ENCODE measurements at places on chromosomes 7 and 10.

DNA sequence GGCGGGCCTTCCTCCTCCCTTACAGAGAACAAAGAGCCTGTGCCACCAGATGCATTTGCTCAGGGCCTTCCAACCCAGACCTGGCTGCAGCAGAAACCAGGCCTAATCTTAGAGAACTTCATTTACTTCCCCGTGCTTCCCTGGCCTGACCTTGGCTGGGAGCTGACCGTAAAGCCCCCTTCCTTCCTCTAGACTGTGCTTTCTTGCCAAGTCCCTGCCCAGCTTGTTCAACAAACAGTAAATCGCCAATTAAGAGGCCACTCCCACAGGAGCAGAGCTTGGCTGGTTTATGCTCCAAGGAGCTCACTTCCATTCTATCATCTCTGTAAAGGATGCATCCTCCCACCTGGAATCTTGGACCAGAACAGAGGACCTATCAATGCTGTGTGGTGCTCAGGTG is 110.9 kb downstream of the COL13A1 start:
- no peak for DNase-seq

GRCh38 chr10:24209946-24210491 is 1.1 kb downstream of the KIAA1217 start:
- DNase-seq, result peak; percentile 81

DNA sequence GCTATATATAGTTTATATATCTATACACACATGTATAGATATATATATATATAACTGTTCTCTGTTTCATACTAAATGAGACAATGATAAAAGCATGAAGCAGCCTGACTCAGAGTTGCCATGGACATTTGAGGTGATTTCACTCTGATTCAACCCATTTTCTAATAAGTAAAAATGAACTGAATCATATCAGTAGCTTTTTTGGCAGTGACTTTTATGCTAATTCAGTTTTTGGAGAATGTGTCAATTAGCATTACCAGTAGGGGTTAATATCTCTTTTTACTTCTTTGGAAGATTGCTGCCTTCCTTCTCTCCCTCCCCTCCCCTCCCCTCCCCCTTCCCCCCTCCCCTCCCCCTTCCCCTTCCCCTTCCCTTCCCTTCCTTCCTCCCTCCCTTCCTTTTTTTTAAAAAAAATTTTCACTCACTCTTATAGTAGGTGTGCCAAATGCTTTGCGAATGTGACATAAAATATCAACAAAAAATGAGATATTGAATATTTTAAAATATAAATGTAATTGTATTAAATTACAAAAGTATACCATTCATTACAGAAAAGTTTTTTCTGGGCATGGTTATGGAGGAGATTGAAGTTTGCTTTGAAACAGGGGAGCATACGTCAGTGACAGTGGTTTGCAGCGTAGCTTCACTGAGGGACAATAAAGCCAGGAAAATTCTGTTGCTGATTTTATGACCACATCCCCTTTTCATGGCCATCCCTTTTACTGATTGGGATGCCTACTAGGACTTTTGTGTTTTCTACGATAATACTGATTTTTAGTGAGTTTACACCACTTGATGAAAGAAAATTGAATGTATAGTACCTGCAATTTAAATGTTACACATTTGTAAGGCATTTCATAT is 64.0 kb upstream of the KLF6 start:
- DNase-seq, result peak; percentile 72

GRCh38 chr7:55065079-55065478 is 46.3 kb downstream of the EGFR start:
- DNase-seq, result peak; percentile 95

DNA sequence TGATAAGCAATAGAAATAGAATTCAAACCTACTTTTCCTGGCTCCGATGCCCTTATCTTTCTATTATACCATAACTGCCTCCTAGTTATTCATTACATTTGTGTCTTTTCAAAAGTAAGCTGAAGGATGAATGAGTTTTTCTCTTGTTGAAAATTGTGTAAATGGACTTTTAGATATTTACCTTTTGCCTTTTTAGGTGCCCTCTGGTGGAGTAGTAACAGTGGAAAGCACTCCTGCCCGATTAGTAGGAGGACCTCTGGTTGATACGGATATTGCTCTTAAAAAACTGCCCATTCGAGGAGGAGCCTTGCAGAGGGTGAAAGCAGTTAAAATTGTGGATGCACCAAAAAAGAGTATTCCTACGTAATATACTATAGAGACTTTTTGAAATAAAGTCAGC is 11.2 kb downstream of the FAM237B start:
- DNase-seq, result no peak

- DNase-seq, result peak; percentile 82
Measured at GRCh38 chr10:70376436-70377378, 5.7 kb downstream of the LRRC20 start.

DNA sequence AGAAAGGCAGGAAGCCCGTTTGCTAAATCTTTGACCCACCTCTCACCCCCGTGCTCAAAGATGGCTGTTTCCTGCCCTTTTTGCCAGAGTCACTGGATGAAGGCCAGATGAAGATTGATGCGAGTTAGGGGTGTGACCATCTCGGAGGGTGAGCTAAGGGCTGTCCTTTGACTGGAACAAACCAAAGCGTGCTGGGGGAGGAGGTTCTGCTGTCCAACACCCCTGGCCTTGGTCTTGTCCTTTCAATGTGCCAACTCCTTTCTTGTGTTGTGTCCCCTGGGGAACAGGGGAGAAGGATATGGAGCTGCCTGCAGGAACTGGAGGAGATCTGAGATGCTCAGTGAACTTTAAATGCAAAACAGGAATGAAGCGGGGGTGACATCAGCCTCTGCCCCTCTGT is 90.3 kb upstream of the ADAM12 start:
- DNase-seq, result no peak

GRCh38 chr7:116307253-116307652 is 96.9 kb downstream of the TES start:
- no peak for DNase-seq

DNA sequence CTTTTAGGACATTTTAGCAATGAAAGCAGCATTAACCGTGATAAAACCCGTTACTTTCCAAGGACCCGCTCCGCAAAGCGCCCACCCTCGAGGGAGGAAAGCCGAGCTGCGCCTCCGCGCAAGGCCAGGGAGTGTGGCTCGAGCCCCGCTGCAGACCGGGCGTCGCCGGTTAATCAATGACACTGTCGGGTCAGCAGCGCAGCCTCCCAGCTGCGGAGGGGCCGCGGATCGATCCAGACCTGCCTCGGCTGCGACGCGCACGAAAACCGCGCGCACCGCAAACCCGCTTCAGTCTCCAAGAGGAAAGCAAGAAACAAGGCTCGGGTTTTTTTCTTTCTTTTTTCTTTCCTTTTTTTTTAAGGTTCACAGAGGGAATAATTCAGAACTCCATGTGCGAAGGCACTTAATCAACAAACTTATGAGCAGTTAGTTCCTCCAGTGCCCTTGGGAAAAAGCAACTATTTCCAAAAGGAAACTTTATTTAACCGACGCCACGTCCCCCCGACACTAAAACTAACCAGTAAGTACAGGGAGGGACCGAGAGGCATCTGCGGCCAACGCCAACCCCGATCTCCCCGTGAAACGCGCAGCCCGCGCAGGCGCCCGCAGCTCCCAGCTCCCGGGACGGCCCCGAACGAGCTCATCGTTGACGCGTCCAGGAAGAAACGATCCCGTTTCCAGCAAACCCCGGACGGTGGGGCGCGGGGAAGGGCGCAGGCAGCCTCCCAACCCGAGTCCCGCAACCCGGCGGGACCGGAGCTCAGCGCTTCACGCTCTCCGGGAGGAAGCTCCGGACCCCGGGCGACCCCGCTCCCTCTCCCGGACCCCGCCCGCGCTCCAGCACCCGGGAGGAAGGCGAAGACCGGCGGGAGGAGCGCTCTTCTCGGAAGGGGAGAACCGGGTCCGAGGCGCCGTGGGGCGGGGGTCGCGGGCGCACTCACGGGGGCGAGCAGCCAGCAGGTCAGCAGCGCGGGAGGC is 598 bp downstream of the VIPR2 start:
- DNase-seq, result no peak

- DNase-seq, result no peak
Measured at GRCh38 chr7:102085218-102085772, 201.4 kb upstream of the SH2B2 start.

GRCh38 chr10:127738512-127739424 is 1.8 kb downstream of the FOXI2 start:
- no peak for DNase-seq

DNA sequence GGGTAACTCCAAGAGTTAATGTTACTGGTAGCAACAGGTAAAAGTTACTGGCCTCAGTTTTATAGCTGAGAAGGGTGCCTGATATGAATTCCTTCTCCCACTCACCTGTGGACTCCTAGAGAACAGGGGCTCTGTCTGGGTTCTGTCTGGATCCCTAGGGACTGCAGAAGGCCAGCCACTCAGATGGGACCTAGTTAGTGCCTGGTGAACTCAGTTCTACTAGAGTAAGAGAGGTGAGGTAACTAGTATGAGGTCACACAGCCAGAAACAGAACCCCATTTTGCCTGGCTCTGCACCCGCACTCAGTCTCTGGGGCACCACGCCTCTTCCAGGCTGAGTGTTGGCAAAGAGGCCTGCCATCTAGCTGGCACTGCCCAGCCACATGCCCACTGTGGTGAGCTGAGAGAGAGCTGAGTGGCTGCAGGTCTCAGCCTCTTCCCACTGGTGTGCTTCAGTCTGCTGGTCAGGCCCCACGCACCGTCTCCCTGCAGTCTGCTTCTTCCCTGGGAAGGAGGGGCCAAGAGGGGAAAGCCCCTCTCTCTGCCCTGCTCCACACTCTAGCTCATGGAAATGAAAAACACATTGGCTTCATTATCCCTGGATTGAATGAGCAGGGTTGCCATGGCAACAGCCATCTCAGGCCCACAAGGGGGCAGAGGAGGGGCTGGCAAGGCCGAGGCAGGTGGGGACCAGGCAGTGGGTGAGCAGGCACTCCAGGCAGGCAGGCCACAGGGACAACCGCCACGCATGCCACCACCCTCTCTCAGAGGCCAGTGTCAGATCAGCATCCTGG is 110.6 kb downstream of the ZMIZ1 start:
- DNase-seq, result peak; percentile 36

DNA sequence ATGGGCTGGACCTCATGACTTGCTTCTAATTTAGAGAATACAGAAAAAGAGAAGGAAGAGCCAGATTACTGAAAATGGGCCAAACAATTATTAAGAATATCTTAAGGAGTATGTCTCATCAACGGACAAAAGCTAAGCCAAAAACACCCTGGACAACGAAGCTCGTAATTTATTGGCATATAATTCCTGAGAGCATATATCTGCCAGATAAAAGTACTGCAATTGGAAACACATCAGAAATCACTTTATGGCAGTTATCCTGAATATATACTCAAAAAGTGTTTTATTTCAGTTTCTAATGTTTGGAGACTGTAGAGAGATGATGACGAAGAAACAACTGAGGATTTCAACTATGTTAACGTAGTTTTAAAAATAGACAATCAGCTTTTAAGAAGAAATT is 211.8 kb downstream of the CSTF2T start:
- no peak for DNase-seq

- DNase-seq, result peak; percentile 56
Measured at GRCh38 chr7:43756368-43757072, 2.0 kb upstream of the BLVRA start.

DNA sequence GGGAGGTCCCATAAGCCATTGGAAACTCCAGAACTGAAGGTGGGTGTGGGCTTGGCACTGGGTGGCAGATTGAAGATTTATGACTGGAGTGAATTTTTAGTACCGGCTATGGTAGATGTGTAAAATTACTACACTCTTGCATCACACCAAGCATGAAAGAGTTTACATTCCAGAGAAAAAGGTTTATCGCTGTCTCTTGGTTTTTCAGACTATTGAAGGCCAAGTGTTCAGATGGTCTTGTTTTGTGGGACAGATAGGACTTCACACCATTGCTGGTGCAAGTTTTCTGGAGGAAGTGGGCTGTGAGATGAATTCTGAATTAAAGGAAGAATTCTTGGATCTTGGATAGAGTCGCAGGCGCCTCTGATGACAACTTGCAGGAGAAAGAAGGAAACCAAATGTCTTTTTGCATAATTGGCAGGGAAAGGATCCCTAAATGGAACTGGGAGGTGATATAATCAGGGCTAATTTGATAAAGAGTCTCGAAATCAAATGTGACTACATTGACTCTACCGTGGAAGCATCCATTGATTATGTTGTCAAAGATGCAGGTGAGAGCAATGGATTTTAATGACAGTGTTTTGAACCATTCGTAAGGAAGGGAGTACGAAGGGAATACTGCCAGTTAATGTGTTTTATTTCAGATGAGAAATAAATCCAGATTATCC is 14.2 kb upstream of the NMT2 start:
- DNase-seq, result no peak

DNA sequence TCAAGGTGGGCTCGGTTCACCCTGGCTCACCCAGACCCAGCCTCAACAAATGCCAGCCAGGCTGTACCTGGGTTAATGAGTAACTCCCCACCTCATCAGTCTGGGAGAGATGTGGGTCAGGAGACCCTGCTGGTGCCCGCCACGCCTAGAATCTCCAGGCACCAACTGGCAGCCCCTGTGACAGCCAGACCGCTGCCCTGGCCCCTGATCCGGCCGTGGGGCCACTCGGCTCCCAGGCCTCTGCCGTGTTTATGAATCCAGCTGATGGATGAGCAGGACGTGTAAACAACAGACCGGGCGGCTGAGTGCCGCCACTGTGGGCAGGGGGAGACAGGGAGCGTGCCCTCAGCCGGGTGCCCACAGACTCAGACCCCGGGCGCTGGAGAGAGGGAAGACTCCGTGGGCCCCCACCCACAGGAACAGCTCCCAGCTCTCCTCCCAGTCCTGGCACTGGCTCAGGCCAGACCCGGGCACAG is 34.0 kb upstream of the PDGFA start:
- DNase-seq, result peak; percentile 7

GRCh38 chr7:112156412-112156811 is 49.8 kb downstream of the DOCK4 start:
- DNase-seq, result no peak

DNA sequence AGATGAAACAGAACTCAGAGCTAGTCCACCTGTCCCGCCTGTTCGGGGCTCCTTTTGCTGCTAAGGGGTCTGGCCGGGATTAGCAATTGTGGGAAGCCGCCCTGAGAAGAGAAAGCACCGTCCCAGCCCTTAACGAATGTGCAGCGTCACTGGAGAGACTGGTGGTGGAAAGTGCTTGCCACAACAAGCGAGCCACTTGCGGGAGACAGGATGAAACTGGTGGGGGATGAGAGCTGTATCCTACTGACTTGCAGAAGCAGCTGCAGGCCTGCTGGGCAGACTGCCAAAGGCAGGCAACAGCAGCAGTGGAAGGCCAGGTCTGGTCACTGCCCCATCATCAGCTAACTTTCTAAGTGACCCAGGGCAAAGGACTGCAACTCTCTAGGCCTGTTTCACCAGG is 95.4 kb downstream of the FAM53B start:
- peak; percentile 50 for DNase-seq

- DNase-seq, result peak; percentile 99
Measured at GRCh38 chr10:71838264-71839211, 12.5 kb downstream of the PSAP start.

DNA sequence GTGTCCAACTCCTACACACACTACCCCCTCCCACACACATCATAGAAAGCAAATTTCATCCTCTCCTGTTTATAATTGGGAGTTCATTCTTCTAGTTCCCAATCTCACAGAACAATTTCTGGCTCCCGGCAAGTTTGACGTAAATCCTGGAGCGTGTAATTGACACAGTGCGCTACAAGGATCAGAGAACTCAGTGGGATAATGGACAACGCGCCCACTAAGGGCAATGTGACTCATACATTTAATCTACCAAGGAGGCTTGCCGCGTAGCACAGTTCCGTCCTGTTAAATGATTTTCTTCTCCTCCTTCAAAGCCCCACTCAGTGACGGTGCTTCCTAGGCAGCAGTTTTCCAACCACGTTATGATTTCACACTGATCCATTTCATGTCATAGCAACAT is 277.6 kb downstream of the SFMBT2 start:
- no peak for DNase-seq

Measured in kidney tubule cell (primary cell).